ENCODE measurements at places on chromosomes 3 and 15. TPM values are rescaled to one million over a fixed set of nuclear protein-coding genes. Genes with fewer than 3 reads are reported as not detected.

CAPN7 gene
- total RNA-seq = 45.7 TPM

ARPP19 gene
- total RNA-seq = 195 TPM

SEMA3F gene
- 9.4 TPM for total RNA-seq

- no peak for DNase-seq
Measured at GRCh38 chr15:47794252-47794914, 77.1 kb downstream of the SEMA6D start.

DNA sequence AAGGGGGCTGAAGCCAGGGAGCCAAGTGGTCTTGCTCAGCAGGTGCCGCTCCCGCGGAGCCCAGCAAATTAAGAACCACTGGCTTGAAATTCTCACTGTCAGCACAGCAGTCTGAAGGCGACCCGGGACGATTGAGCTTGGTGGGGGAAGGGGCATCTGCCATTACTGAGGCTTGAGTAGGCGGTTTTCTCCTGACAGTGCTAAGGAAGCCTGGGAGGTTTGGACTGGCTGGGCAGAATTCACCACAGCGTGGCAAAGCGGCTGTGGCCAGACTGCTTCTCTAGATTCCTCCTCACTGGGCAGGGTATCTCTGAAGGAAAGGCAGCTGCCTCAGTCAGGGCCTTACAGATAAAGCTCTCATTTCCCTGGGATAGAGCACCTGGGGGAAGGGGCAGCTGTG is 57.0 kb upstream of the GPR149 start:
- no peak for DNase-seq

- no peak for DNase-seq
Measured at GRCh38 chr3:108202834-108203233, 19.4 kb downstream of the IFT57 start.

DNA sequence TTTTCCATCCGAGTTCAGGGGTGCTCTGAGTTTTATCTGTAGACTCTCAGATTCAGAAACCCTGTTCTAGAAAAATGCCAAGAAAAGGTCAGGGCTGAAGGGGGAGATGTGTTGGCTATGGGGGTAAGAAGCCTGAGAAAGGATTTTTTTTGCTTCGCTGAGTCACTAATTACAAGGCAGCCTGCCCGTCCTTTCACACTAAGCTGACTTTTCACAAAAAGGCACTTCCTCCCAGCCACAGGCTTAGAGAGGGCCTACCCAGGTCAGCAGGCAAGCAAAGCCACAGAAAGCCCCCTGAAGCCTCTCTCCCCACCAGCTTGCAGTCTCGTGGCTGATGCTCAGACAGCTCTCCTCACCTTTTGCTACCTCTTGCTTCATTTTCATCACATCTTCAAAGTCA is 192.6 kb upstream of the PRICKLE2 start:
- DNase-seq = no peak

DNA sequence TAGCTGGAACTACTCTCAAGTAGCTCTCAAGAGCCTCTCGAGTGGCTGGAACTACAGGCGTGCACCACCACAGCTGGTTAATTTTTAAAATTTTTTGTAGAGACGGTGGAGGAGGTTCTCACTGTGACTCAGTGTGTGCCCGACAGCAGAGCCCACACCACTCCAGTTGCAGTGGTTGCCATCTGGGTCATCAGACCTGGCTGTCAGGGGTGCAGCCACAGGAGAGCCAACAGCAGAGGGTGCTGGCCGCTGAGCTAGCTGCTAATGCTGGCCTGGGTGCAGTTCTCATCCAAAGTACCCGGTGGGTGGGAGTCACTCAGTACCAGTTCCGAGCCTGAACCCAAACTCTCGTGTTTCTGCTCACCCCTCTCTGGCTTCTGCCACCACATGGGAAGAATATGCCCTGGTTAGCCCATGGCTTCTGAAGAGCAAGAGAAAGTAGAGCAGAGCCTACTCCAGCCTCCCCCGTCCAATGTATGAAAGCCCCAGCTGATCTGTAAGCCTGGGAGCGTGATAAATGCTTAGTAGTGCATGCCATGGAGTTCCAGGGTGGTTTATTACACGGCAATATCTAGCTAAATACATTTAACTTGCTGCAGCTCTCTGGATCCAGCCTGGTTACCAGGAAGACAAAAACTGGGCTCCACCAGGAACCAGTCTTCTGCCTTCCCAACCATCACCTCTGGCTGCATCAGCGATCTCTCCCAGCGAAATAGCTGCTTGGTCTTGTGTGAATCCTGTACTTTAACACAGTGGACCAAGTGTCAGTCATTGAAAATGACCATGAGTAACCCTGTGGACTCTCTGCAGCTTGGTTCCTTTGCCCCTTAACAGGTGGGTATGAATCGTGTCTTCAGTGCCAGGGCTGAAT is 17.1 kb downstream of the UMPS start:
- DNase-seq = no peak

GRCh38 chr3:150273396-150273795 is 134.7 kb upstream of the TSC22D2 start:
- no peak for DNase-seq

DNA sequence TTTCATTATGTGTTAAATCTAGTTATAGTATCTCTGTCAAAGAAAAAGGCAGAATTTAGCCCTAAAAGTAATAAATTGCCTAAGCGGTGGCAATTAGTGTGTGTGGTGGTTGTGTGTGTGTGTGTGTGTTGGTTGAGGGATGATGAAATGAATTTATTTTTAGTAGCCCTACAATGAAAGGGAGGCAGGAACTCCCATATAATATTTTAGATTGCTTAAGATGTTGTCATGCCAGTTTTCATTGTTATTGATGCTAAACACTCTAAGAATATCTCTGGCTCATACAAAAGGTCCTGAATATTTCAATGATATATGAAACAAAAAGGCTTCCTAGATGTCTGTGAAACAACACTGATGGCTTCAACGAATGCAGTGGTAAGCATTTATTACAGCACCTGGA is 140.6 kb upstream of the TBC1D5 start:
- no peak for DNase-seq

All from frontal cortex (tissue), 4 donors.